ENCODE measurements at places on chromosomes 7 and 10.

- no peak for DNase-seq
Observed at GRCh38 chr7:30933124-30933974, 21.7 kb downstream of the AQP1 start.

- no peak for DNase-seq
Observed at GRCh38 chr7:988963-989529, 6.1 kb downstream of the CYP2W1 start.

DNA sequence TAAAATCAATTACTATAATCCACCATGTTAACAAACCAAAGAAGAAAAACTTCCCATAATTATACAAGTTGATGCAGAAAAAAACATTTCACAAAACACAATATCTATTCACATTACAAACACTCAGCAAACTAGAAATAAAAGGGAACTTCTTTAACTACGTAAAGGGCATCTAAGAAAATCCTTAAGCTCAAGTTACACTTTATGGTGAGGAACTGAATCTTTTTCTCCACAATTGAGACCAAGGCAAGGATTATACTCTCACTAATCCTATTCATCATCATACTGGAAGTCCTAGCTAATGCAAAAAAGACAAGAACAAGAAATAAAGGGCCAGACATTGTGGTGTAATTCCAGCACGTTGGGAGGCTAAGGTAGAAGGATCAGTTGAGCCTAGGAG lies 159.9 kb downstream of the ZNF365 start:
- no peak for DNase-seq

DNA sequence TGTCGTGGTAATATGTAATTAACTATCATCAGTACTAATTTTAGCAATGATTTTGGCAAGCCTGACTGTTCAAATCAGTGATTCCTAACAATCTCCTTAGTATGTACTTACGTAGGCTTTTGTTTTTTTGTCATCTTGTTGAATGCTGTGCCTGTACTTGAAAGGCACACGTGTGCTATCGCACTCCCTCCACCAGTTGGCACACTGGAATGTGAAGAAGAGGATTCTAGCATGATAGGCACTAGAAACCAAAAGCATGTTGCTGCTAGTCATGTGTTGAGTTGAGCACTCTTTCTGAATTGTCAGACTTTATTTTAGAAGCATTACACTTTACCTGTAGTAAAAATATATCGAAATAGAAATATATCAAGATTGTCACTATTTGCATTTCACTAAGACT lies 59.1 kb downstream of the TASOR2 start:
- no peak for DNase-seq

GRCh38 chr10:19097151-19097550 lies 48.5 kb downstream of the MALRD1 start:
- no peak for DNase-seq

DNA sequence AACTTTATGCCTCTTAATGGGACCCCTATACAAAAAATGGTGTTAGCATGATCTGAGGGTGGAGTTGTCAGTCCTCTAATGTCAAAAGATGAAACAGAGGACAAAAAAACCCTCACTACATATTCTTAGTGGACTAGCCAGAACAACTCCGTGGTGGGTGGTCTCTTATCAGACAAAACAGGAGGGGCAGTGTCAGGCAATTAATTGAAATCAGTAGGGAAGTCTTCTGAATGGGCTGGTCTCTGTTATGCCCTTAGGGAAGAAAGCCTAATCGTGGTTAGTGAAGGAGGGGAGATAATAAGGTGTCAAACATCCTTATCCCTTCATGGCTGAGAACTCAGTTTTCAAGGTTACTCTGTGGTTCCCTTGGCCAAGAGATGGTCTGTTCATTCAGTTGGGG lies 909.4 kb downstream of the GRID1 start:
- DNase-seq, result no peak

DNA sequence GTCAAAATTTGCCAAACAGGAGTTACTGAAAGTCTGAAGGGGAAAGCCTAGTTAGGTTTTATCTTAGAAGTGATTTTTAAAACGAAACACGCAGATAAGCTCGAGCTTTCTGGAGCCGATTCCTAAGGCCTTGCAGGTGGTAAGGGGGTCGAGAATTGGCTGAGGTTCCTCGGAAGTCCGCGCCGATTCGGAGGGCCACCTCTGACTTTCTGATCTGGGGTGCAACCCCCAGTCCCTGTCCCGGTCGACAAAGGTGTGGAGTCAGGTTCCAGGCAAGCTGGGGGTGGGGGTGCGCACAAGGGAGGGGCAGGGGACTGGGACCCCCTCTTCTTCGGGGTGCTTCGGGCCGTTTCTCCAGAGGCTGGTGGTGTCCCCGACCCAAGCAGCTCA lies 701 bp upstream of the CUL1 start:
- no peak for DNase-seq

DNA sequence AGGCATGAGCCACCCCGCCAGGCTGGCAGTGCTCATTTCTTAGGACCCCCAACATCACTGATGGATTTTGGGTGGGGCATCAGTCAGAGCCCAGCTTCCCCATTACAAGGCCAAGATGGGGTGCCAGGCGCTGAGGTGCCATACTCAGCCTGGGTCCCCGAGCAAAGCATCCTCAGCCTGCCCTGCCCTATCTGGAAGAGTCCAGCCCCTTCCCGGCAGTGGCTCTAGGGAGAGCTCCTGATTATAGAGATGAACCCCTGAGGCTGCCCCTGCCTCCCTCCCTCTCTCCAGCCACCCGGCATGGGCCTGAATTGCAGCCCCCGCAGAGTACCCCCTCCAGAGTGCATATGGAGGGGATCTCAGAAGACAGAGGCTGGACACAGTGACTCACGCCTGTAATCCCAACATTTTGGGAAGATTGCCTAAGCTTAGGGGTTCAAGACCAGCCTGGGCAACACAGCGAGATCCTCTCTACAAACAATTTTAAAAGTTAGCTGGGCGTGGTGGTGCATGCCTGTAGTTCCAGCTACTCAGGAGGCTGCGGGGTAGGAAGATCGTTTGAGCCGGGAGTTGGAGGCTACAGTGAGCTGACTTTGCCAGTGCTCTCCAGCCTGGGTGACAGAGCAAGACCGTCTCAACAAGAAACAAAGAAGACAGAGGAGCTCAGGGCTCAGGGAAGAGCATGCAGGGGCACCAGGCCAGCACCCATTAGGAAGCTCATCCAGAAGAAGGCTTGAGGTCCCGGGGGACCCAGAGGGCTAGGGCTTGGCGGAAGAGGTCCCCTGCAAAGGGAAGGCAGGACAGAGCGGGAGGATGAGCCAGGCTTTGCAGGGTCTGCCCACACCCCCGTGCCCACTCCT lies 13.3 kb downstream of the LAT2 start:
- DNase-seq, result no peak

DNA sequence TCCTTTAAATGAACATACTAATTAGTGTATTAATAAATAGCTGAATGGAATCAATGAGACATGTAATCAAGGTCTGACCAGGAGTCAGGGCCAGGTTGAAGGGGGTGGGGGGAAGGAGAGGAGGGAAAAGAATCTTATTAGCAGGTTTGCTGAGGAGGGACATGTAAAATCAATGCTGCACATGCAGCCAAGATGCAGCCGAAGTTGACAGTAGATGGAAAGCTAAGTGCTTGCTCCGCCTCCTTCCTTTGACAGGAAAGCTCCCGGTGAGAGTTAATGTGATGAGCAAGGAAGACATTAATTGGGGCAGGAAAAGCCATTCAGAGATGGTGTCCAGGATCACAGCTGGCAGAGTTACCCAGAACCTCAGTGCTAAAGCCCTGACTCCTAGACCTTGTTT lies 24.4 kb downstream of the PLXNA4 start:
- no peak for DNase-seq

GRCh38 chr7:70680743-70681468 lies 451.0 kb upstream of the GALNT17 start:
- DNase-seq, result no peak

DNA sequence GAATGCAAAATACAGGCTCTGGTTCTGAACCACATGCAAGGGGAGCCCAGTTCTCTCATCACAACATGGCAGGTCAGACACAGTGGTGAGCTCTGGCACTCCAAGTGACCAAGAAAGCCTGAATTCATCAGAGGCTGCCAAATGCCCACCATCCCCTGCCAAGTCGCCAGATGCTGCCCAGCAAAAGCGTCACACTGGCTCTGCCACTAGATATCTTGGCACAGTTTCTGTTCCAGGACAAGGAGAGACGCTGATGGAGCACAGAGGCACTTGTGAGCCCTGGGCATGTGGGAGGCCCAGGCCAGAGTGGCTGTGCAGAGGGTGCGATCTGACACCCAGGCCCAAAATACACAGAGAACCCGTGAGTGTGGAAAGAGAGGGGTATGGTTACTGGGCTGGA lies 57.8 kb downstream of the GAD2 start:
- DNase-seq, result no peak

GRCh38 chr7:140591180-140591902 lies 49.3 kb downstream of the DENND2A start:
- DNase-seq, result no peak

GRCh38 chr7:5699467-5700384 lies 81.7 kb downstream of the RNF216 start:
- no peak for DNase-seq

DNA sequence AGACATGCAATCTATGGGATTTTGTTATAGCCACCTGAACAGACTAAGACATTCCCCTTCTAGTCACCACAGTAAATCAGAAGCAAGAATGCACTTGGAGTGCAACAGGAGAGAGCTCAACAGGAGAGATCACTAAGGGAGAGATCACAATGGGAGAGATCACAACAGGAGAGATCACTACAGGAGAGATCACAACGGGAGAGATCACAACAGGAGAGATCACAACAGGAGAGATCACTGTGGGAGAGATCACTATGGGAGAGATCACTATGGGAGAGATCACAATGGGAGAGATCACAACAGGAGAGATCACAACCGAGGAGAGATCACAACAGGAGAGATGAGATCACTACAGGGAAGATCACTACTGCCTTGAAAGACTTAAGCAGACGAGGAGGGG lies 238.5 kb upstream of the PITRM1 start:
- DNase-seq, result no peak

DNA sequence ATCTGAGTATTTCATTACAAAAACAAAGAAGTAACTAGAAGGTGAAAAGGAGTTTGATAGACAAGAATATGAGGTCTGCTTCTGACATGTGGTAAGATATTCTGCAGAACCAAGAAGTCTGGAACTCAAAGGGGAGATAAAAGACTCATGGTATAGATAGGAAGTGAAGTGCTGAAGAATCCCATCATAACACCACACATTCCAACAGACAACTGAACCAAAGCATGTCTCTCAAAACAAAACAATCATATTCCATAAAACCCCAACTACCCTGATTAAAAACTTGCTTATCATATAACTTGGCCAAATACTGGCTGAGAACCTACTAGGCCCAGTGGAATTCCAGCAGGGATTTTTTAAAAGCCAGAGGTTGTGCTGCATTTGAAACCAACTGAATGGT lies 178.7 kb downstream of the JAZF1 start:
- DNase-seq, result no peak

DNA sequence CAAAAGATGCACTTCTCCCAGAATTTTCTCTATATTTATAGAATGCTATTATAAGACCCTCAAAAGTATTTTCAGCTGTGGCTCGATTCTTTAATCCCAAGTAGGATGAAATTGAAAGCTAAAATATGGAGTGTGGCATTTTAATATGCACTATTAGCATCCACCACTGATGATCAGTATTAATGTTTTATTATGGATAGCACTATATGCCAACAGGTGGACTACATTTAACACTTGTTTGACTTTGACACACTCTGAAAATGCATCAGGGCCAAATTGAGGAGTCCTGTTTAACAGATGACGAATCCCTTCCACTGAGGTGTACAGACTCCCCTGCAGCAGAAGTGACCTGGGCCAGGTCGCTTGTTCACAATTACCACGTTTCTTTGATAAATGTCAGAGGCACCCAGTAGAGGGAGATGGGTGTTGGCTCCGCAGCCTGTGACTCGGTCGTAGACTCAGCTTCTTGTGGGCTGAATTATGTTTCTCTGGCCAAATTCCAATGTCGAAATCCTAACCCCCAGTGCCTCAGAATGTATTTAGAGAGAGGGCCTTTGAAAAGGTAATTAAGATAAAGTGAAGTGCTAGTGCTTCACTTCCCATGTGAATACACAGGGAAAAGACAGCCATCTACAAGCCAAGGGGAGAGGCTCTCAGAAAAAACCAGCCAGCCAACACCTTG lies 48.1 kb downstream of the WIPF3 start:
- no peak for DNase-seq

DNA sequence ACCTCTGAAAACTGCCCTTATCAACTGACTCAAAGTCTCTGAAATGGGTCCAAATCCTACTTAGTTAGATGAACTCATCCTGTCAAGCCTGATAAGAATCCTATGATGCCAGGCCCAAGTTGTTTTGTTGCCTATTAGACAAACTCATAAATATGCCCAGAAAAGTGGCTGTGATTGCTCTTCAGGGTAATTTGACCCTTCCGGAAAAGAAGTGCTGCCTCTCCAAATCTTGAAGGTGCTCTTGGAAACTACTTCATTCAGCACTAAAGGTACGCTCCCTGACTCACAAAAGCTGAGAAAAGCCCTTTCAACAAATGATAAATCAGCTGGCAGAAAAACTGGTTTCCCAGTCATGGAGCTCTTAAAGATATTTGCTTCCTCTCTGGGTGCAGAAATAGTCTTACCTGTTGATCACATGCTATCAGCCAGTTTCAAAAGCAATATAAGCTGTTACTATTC lies 6.7 kb downstream of the IFIT5 start:
- no peak for DNase-seq

DNA sequence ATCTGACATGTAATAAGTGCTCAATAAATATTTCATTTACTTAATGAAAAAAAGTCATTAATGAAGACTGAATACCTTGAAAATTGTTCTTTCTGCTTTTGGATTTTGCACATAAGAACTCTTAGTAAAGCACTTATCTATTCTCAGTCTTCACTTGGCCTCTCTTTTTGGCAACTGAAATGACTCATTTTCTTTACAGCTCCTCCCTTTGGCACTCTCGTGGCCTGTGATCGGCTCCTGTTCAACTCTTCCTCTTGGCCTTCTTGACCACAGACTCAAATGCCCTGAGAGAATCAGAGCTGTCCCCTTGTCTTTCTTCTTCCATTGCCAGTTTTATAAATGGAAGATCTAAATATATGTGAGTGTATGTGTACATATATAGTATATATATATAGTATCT lies 54.2 kb downstream of the FOXP2 start:
- DNase-seq, result no peak

DNA sequence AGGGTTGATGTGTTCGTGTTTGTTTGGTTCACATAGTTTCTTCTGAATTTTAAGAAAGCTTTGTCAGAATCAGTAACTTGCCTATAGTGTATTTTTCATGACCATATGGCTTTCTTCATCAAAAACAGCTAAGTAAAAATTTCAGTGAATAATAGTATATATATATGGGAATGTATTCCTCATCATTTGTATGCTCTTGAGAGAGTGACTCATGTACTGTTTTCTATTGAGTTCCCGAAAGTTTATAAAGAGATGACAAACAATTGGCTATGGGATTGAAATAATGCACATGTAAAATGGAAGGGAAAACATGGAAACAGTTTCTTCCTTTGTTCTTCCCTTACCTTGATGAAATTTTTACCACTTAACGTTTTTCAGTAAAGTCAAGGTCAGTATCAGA lies 56.4 kb downstream of the KAT6B start:
- DNase-seq, result no peak

- no peak for DNase-seq
Observed at GRCh38 chr10:127998501-127999144, 91.7 kb downstream of the PTPRE start.
